ENCODE measurements at places on chromosomes 11 and 22.

DNA sequence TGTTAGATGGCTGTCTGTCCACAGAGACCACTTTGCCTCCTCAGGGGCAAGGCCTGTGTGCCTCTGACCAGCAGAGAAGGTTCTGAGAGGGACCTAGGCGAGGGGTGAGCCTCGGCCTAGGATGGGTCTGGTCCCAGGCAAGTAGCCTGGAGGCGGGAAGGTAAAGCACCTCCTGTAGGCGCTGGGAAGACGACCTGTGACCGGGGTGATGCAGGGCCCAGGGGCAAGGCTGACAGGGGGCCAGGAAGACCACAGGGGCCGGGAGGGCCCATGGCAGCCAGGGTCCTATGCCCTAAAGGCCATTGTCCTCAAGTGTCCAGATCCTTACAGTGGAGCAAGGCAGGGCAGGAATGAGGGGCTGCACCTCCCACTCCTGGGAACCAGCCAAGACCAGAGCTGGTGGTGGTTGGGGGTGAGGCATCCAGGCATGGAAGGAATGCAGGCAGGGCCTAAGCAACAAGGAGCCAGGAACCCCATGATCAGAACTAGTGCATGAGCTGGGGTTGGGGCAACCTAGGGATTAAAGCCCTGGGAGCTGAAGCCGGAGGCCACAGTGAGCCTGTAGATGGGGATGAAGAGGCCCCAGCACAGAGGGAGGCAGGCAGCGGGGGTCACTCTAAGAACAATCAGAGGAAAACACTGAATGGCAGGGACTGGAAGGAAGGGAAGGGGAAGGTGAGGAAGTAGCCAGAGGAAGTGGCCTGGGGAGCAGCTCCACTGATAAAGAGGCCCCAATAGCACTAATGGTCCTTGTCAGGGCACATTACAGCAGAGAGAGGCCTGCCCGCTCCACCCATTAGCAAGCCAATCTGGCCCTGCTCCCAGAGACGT lies 32.9 kb upstream of the KLHL35 start:
- H3K27me3 ChIP-seq, result no peaks in the 10 kb centered on the region
- H3K36me3 ChIP-seq, result no peaks in the 10 kb centered on the region
- no peak for DNase-seq
- H3K27ac ChIP-seq, result no peak overlapping the region

DNA sequence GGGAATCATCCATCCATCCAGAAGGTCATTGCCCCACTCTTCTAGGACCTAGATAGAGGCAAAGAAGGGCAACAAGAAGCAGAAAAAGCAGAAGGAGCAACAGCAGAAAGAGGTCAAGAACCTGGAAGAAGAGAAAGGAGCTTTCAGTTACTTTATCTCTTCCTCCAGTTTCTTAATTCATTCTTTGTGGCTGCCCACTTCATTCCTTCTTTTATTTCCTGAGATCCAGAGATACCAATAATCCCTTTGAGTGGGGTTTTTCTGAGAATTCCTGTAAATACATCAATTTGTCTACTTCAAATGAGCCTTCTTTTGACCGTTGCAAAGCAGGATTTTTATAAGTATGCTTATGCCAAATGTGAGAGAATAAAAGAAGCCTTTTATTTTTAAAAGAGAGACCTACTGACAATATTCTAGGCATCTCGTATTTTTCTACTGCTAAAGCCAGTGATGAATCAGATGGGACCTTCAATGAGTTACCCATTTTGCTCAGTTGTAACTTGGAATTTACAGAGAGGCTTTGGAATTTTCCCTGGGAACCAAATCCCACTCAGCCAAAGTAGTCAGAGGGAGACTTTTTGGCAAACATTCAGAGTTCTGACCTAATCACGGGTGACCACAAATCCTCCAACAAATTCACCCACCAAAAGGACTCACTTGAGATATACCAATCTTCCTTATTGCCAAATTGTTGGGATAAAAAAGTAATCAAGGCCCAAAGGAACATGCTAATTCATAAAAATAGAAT lies 54.9 kb downstream of the ZC3H12C start:
- no peak for DNase-seq
- H3K27ac ChIP-seq, result no peak overlapping the region
- no peaks in the 10 kb centered on the region for H3K27me3 ChIP-seq
- no peak overlapping the region for H3K4me3 ChIP-seq
- no peaks in the 10 kb centered on the region for H3K4me1 ChIP-seq

GRCh38 chr11:77047007-77047927 lies 13.1 kb downstream of the B3GNT6 start:
- H3K36me3 ChIP-seq, result no peaks in the 10 kb centered on the region
- no peak overlapping the region for H3K27ac ChIP-seq
- no peak overlapping the region for H3K4me3 ChIP-seq
- DNase-seq, result peak; percentile 91

GRCh38 chr11:102276783-102277182 lies 40.5 kb upstream of the BIRC3 start:
- H3K36me3 ChIP-seq, result no peaks in the 10 kb centered on the region
- H3K27ac ChIP-seq, result no peak overlapping the region
- H3K4me1 ChIP-seq, result no peaks in the 10 kb centered on the region
- no peaks in the 10 kb centered on the region for H3K27me3 ChIP-seq
- no peak overlapping the region for H3K4me3 ChIP-seq

DNA sequence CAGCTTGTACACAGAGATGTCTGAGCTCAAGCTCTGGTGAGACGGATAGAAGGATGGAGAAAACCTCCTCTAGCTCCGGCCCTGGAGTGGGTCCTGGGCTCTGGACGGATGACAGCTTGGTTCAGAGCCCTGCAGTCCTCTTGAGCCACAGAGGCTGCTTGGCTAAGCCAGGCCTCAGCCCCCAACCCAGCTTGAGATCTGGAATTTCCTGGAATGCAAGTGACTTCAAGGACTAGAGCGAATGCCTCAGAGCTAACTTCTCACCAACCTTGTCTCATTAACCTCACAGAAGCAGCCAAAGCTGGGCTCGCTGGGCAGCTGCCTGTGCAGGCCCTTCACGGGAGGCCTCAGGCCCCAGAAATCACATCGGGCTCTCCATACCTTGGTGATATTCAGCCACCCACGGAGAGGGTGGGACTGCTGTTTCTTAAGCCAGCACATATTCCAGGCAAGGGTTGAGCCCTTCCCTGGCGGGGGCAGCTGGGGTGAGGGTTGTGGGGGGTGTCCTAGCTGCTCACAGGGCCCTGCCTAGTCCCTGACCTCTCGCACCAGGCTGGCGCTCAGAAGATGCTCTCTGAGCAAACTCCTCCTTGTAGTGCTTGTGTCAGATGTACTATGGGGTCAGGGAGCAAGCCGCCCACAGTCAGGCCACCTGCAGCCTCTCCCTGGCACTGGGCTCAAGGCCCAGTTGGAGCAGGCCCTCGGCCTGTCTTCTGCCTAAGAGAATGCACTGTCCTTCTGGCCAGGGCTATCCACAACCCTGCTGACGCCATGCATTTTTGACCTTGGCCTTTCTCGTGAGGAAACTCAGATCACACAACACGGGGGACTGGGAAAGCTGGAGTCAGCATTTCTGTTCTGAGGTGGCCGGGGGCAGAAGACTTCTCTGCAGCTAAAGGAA lies 73.6 kb upstream of the TTLL12 start:
- no peaks in the 10 kb centered on the region for H3K4me1 ChIP-seq
- no peak overlapping the region for H3K27ac ChIP-seq
- no peak for DNase-seq
- no peaks in the 10 kb centered on the region for H3K36me3 ChIP-seq

DNA sequence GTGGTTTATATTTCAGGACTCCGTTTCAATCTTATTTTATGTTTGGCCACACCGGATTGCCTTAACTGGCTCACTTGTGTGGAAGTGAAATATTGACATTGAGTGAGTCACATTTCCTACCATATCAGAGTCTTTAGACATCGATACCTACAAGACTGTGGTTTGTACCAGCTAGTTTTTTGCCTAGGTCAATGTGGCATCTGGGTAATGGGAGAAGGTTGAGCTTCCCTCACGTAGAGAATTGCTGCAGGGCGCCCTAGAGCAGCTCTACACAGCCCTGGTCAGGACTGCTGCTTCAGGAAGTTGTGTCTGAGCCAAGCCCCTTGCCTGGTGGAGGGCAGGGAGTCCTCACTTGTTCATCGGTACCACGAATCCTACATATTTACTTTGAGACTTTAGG lies 1.6 kb downstream of the GRAMD1B start:
- no peaks in the 10 kb centered on the region for H3K36me3 ChIP-seq
- no peak overlapping the region for H3K27ac ChIP-seq
- DNase-seq, result no peak
- peaks cover 3% of the 10 kb centered on the region for H3K4me1 ChIP-seq

GRCh38 chr11:20623252-20623651 lies 23.8 kb downstream of the SLC6A5 start:
- no peaks in the 10 kb centered on the region for H3K36me3 ChIP-seq
- no peak overlapping the region for H3K27ac ChIP-seq
- no peaks in the 10 kb centered on the region for H3K27me3 ChIP-seq
- no peak overlapping the region for H3K4me3 ChIP-seq

DNA sequence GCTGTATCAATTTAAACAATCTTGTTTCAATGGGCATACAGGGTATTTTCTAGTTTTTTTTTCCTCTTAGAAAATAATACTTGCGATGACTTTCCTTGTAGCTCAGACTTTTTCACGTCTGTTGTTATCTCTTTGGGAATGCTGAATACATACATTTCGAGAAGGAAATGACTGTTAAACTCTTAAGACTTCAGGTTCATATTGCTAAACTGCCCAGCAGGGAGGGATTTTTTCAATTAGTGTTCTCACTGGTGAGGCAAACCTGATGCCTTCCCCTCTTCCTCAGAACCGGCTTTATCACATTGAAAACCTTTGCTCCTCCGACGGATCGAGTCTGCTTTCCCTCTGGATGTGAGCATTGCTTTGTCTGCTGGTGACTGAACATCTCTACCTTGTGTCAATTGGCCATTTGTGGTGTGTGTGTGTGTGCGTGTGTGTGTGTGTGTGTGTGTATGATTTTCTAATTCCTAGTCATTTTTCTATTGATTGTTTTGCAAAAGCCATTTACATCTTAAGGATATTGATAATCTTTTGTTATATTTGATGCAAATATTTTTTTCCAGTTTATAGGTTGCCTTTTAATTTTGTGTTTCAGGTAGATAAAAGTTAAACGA lies 6.6 kb downstream of the NEAT1 start:
- DNase-seq, result no peak
- H3K27me3 ChIP-seq, result no peaks in the 10 kb centered on the region
- H3K4me1 ChIP-seq, result peaks cover 12% of the 10 kb centered on the region
- H3K27ac ChIP-seq, result no peak overlapping the region

All from iPS DF 6.9 (cell line).